ENCODE measurements at places on chromosomes 5 and 9.

DNA sequence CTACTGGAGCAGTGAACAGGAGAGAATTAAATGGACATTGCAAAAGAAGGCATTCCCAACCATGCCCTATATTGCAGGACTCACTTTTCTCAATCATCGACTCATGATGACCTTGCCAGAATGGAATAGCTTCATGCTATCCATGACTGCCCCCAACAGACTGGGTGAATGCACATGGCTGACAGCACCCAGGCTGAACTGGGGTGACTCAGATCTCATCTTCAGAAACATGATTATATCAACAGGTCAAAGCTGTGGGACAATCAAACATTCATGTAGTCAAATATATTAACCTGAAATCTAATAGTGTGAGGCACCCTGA lies 34.7 kb upstream of the MIER3 start:
- DNase-seq = no peak

GRCh38 chr5:102221949-102222348 lies 74.1 kb downstream of the SLCO4C1 start:
- no peak for DNase-seq

DNA sequence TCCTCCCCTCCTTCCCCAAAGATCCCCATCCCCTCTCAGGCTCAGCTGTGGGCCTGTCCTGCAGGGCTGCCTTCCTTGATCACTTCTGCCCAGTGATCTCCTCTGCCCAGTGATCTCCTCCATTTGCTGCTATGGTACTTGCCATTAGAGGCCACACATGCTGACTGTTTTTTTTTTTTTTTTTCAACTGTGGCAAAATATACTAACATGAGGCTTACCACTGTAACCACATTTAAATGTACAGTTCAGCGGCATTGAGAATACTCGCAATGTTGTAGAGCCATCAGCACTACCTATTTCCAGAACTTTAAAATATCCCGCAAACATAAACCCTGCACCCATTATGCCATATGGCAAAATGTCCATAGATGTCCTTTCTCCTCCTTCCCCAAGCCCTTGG lies 61.7 kb upstream of the EPB41L4B start:
- DNase-seq = no peak

- DNase-seq = no peak
These were observed 22.8 kb downstream of the PTCH1 start for GRCh38 chr9:95494022-95494415.

DNA sequence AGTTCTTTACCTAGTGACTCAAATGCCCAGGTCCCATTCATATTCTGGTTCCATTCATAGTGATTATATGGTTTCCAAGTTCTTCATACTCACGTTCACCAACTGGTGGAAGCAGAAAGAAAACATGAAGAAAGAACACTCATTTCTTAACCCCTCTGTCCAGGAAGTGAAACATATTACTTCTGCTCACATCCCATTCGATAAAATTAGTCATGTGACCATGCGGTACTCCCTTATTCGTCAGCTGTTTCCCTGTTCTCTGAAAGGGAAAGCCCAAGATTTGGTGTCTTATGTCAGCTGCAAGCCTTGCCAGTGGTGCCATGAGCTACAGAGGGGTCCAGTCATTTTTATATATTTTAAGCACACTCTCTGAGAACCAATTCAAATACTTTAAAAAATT lies 387.0 kb upstream of the DMAC1 start:
- no peak for DNase-seq

Measured in esophagus squamous epithelium (tissue), 5 donors.